ENCODE measurements at places on chromosomes 16 and 17.

GRCh38 chr17:48497103-48497502 lies 33.7 kb downstream of the HOXB1 start:
- peak; percentile 65 for DNase-seq

DNA sequence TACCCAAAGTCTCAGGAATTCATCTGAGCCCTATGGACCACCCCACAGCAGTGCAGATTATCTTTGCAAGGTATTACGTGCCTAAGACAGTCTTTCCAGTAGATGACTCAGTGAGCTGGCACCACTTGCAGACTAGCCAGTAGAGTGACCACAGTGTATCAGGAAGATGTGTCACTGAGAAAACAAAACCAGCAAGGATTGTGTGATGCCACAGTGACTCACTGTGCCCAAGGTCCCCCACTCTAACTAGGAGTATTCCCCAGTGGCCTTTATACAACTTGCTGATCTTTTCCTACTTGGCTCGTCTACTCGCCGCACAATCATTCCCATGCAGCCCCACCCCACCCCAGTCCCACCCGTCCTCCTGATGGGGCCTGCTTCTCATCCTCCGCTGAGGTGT lies 26.8 kb upstream of the PRKCA start:
- peak; percentile 96 for DNase-seq

- DNase-seq, result no peak
Observed at GRCh38 chr17:57530508-57530907, 214.6 kb downstream of the CCDC182 start.

DNA sequence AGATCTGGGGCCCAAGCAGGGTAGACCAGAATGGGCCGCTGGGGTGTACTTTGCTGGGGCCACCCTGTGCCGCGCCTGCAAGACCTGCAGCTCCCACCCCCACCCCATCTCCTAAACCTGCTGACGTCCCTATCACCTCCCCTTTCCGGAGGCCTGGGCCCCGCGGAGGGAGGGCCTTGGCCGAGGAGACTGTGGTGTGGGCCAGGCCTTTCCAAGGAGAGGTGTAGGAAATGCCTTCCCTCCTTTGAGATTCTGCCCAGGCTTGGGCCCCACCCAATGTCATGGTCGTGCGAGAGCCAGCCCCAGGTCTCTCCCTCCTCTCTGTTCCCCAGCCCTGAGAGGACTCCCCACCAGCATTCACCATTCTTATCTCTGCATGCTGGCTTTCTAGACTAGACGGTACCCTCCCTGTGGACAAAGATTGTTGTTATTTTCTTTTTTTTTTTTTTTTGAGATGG lies 3.9 kb upstream of the WFIKKN2 start:
- DNase-seq, result no peak

- DNase-seq, result no peak
Observed at GRCh38 chr17:66417300-66417719, 114.9 kb downstream of the PRKCA start.

- no peak for DNase-seq
Observed at GRCh38 chr16:29230671-29231096, 175.8 kb downstream of the NPIPB11 start.

- no peak for DNase-seq
Observed at GRCh38 chr16:9965079-9965478, 217.1 kb downstream of the GRIN2A start.

- DNase-seq, result no peak
Observed at GRCh38 chr17:80950466-80951120, 41.0 kb upstream of the CHMP6 start.

GRCh38 chr17:77952368-77952767 lies 6.1 kb upstream of the TNRC6C start:
- no peak for DNase-seq

GRCh38 chr17:27743281-27743885 lies 56.9 kb downstream of the NOS2 start:
- no peak for DNase-seq

DNA sequence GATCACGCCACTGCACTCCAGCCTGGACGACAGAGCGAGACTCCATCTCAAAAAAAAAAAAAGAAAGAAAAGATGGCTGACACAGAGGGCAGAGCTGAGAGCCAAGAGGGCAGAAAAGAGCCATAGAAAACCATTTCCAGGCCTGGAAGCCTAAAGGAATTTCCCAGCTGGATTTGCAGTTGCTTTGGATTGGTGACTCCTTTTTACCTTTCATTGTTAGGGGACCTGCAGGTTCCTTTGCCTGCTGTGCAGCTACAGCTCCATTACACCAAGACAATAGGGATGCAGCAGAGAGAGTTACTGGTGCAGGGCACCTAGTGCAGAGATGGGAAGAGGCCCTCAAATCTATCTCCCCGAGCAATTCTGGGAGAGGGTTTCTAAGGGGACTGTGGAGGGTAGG lies 18.4 kb downstream of the ZNF668 start:
- no peak for DNase-seq

GRCh38 chr16:26134588-26134987 lies 442.8 kb downstream of the HS3ST4 start:
- no peak for DNase-seq

- peak; percentile 56 for DNase-seq
Observed at GRCh38 chr16:2482708-2483534, 8.0 kb downstream of the TBC1D24 start.

GRCh38 chr16:55555436-55555835 lies 11.0 kb upstream of the CAPNS2 start:
- no peak for DNase-seq

DNA sequence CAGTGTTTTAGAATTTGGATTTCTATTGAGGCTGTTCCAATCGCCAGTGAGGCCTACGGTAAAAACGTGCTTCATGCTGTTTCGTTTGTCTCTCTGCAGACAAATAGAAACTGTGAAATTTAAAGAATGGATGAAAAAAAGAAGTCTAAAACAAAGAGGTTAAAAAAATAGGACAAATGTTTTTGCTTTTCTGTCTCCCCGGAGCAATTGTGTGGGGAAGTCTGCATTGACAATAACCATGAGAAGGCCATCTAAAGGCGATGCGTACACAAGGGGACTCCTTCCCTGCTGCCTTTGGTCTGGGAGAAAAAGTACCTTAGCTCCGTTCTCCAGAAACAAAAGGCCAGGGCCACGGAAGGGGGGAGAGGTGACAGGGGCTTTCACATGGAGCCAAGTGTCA lies 4.6 kb upstream of the ZFHX3 start:
- no peak for DNase-seq

DNA sequence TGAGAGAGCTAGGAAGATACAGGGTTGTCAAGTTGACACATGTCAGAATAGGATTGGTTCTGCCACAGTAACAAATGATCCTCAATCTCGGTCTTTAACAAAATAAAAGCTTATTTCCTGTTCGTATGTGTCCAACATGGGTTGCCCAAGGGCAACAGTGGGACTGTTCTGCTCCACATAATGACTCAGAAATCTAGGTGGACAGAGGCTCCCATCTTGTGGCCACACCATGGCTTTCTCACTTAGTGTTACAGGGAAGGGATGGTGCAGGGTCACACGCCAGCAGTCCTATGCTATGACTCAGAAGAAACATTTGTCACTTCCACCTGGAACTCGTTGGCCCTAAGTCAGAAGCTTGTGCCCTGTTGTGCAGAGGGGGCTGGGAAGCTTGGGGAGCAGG lies 364.9 kb downstream of the SNX29 start:
- DNase-seq, result peak; percentile 32

- DNase-seq, result no peak
Observed at GRCh38 chr16:87074641-87075318, 242.4 kb downstream of the C16orf95 start.

GRCh38 chr17:7587420-7588151 lies 2.3 kb downstream of the SOX15 start:
- peak; percentile 91 for DNase-seq

DNA sequence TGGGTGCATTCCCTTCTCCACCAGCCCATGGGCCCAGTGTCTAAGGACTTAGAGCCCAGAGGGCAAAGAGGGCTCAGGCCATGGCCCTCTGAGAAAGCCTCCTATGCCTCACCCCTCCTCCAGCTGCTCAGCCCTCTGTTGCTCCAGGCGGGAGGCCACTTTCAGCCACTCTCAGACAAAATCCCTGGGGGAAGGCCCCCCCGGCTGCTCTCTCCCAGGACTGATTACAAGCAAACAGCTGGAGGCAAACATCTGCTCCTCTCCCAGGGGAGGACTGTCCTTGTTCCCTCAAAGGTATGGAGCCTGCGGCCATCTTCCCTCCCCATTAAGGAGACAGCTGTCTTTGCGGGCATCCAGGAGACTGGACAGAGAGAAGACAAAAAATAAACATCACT lies 54.9 kb upstream of the DLX4 start:
- no peak for DNase-seq

- DNase-seq, result peak; percentile 98
Observed at GRCh38 chr16:3021449-3022207, 1.5 kb downstream of the TNFRSF12A start.

- no peak for DNase-seq
Observed at GRCh38 chr16:30113031-30113710, at the start of gene GDPD3. TSS of gene GDPD3 (minus strand) at chr16:30113537. CDS start at chr16:30113478, 59 bp downstream.

- DNase-seq, result no peak
Observed at GRCh38 chr16:83781-84615, 6.0 kb downstream of the MPG start.

- no peak for DNase-seq
Observed at GRCh38 chr17:79073016-79073705, 1.5 kb upstream of the ENGASE start.

GRCh38 chr16:84382396-84382795 lies 14.1 kb downstream of the ATP2C2 start:
- DNase-seq, result no peak

GRCh38 chr16:75494661-75495075 lies 573 bp downstream of the CHST6 start:
- no peak for DNase-seq

- DNase-seq, result no peak
Observed at GRCh38 chr16:23666571-23667354, 11.9 kb upstream of the PLK1 start.

GRCh38 chr16:86444261-86444660 lies 66.1 kb upstream of the FOXF1 start:
- no peak for DNase-seq

GRCh38 chr16:7140899-7141298 lies 191.7 kb upstream of the RBFOX1 start:
- no peak for DNase-seq

- DNase-seq, result no peak
Observed at GRCh38 chr17:46790216-46790615, 28.3 kb downstream of the WNT3 start.

GRCh38 chr17:36931697-36932382 lies 5.4 kb upstream of the LHX1 start:
- DNase-seq, result no peak

DNA sequence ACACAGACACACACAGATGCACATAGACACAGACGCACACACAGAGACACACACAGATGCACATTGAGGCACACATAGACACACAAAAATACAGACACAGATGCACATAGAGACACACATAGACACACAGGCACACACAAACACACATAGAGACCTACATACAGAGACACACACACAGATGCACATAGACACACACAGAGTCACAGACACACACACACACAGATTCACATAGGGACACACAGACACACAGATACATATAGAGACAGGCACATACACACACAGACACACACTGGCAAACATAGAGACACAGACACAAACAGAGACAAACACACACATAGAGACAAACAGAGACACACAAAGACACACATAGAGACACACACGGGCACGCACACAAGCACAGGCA lies 9.9 kb upstream of the GCGR start:
- no peak for DNase-seq

- DNase-seq, result no peak
Observed at GRCh38 chr17:66930933-66931332, 33.6 kb upstream of the CACNG4 start.

DNA sequence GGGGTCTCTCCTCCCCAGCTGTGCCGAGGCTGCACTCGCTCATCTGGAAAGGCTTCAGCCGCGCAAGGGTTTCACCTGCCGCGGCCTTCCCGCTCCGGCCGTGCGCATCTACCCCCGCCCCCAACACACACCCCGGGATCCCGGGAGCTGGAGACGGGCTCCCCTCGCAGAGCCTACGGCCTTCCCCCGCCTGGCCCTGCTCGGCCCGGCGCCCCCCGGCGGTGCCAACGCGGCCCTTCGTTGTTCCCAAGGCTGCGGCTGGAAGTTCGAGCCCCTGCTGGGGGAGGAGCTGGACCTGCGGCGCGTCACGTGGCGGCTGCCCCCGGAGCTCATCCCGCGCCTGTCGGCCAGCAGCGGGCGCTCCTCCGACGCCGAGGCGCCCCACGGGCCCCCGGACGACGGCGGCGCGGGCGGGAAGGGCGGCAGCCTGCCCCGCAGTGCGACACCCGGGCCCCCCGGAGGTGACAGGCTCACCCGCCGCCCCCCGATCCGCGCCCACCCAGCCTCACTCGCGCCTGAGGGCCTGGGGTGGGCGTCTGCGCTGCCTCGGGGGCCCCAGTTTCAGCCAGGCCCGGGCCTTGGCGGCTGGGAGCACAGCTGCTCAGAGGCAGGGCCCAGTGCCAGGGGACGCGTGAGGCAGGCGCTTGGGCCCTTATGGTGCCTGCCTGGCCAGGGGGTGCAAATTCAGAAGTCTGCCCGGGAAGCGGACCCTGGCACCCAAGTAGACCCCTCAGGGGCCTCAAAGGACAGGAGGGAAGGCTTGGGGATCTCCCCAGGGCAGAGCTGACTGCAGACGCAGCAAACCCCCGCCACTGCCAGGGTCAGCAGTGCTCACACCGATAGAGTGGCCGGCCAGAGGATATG lies 11.2 kb downstream of the GALK1 start:
- DNase-seq, result peak; percentile 82

DNA sequence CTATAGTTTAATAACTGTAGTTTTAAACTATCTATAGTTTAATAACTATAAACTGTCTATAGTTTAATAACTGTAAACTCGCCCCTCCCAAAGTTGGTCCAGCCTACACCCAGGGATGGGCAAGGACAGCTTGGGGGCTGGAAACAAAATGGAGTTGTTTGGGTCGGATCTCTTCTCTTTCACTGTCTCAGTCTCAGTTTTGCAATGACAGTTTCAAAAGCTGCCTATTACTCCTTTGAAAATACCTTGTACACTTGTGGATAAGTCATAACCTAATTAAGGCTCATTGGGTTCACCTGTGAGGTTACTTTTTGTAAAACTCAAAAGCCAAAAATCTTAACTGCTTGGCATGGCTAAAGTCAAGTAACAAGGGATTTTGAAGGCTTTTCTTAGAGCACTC lies 31.4 kb downstream of the C16orf54 start:
- DNase-seq, result no peak

- DNase-seq, result no peak
Observed at GRCh38 chr17:62186841-62187240, 121.8 kb upstream of the MED13 start.

GRCh38 chr17:61834610-61835009 lies 28.7 kb downstream of the BRIP1 start:
- no peak for DNase-seq

All from fibroblast of skin of scalp (primary cell).